ENCODE measurements at places on chromosomes 3 and 15.

GRCh38 chr3:100075851-100076730, 38.2 kb downstream of the FILIP1L start:
- DNase-seq = no peak

DNA sequence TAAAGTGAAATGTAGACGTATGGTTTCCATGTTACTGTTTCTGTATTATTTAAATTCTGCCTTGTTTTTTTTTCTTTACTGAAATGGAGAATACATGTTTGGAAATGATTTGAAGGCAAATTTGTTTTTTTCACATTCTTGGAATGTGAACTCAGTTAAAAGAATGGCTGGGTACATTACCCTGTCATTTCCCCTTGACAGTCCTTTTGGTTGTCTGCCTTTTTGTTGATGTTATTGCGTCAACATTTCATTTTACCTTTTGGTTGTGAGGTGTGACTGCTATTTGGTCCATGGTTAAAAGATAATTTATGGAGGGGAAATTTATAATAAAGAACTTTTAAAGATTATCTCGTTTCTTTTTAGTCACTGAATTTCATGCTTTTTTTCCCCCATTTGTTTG, 3.2 kb upstream of the GPR171 start:
- DNase-seq = no peak

- DNase-seq = no peak
Measured at GRCh38 chr3:30476368-30477084, 129.9 kb upstream of the TGFBR2 start.

- DNase-seq = no peak
Measured at GRCh38 chr3:52923963-52924362, 26.6 kb upstream of the STIMATE start.

DNA sequence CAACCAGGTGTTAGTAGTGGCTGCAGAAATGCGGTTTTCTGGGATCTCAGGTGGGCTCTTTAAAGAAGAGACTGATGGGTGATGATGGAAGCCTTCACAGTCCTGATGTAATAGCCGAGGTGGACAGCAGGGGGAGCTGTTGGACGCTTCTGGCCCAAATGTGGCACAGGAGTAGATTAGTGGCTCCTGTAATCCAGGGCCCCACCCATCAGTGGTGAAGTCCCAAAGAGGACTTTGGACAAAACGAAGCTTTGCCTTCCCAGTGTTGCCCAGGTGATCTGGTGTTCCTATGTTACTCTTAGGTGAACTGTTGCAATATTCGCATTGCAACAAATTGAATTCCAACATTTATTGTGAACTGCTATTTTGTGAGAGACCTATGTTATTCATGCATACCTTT, 31.8 kb upstream of the MYZAP start:
- DNase-seq = no peak

Data from cortex of kidney (tissue), 1 donor.